Hepatic stellate cell (primary cell): ENCODE measurements at places on chromosomes 5 and 9.

DNA sequence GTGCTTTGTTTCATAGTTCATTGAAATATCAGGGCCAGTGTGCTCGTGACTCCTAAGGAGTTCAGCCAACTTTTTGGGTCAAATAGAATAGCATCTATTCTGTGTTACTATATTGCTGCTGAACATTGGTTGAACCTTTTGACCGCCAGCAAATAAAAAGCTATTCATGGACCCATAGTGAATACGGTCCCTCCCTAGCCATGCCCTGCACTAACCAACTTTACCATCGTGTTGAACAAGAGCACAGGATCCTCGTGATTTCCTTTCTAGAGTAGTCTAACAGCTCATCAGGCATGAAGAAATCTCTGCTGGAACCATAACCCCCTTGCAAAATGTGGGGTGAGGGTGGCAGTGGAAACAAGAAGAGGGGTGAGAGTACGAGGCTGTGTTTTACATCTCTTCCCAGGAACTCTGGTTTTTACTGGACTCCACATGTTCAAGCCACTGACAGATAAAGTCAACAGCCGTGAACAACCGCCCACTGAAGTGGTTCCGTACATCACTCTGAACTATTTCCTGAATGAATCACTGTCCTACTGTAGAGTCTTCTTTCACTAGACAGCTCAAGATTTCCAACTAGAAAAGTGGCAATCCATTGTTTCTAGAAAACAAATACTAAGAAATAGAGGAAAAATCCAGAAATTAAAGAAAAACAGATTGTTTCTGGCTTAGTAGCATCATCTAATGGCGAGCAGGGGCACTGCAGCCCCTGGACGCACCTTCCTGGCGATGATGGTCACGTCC lies 70.1 kb upstream of the SPATA31E1 start:
- DNase-seq = peak; percentile 30

GRCh38 chr9:108033976-108034964 lies 544.7 kb upstream of the KLF4 start:
- no peak for DNase-seq

DNA sequence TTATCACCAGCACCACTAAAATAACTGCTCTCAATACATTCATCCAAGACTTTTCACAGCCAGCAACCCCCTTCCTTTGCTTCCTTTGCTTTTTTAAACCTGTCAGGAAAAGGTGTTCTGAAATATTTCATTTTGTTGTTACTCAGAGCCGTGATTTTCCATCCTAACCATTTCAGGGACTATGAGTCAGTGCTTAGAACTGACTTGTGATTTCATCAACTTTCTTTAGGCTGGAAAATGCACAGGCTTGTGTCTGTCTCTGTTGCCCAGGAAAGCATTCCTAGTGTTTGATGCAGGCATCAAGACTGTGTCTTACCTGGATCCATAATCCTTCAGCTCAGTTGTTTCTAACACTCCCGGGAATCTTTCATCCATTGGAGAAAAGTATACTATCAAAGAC lies 805.6 kb downstream of the BRINP1 start:
- DNase-seq = no peak

GRCh38 chr5:54728588-54728915 lies 211.0 kb downstream of the SNX18 start:
- no peak for DNase-seq

DNA sequence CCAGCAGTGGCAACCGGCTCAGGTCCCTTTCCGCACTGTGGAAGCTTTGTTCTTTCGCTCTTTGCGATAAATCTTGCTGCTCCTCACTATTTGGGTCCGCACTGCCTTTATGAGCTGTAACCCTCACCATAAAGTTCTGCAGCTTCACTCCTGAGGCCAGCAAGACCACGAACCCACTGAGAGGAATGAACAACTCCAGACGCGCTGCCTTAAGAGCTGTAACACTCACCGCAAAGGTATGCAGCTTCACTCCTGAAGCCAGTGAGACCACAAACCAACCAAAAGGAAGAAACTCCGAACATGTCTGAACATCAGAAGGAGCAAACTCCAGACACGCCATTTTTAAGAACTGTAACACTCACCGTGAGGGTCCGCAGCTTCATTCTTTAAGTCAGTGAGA lies 103.5 kb downstream of the GLIS3 start:
- DNase-seq = no peak

DNA sequence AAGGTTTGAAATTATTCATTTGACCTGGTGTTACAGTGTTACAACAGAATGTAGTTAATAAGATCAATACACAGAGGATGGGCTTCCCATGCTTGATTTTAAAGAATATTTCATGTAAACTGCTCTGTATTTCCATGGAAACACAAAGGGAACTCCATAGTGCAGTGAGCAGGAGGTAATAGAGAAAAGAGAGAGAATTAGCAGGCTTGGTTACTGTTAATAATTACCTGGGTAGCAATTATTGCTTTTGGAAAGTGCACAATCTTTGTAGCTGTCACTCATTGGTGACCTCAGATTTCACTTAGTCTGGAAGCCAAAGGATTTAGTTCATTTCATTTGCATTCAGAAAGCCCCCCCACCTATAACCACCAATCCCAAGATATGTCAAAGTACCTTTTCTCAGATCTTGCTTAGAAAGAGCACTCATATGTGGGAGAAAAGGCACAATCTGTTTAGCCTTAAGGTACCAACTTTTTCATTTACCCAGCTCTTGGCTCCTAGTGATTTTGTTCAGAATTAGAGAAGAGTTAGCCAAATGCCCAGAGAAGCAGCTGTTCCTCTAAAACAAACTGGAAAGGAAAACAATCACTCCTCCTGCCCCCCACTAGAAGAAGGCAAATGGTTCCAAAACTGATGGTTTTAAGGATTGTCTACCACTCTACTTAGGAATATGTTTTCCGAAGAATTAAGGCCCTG lies 234.5 kb upstream of the SLC24A2 start:
- DNase-seq = no peak
